Right atrium auricular region (tissue), 2 donors: ENCODE measurements at places on chromosomes 5 and 9. TPM values are rescaled to one million over a fixed set of nuclear protein-coding genes. Genes with fewer than 3 reads are reported as not detected.

Gene ACSL6
- 1.6 TPM for total RNA-seq

Gene PCDHA12
- 0.67 TPM for total RNA-seq

Gene CDKN2B-AS1
- not detected for total RNA-seq

Gene GFI1B
- total RNA-seq = not detected

Gene NADK2
- total RNA-seq = 17.9 TPM

Gene DDX41
- 40.9 TPM for total RNA-seq

Gene CCL27
- total RNA-seq = not detected

Gene CDH12
- not detected for total RNA-seq

Gene GDA
- total RNA-seq = 0.44 TPM

Gene BHMT2
- total RNA-seq = 17.1 TPM

Gene PAX5
- 0.59 TPM for total RNA-seq

Gene COL27A1
- total RNA-seq = 2.7 TPM

Gene GABRA6
- not detected for total RNA-seq

Gene FBN2
- total RNA-seq = 4.6 TPM

Gene IL3
- not detected for total RNA-seq

Gene FBP1
- total RNA-seq = 3.6 TPM

Gene PLAC8L1
- total RNA-seq = not detected

Gene REEP5
- 140 TPM for total RNA-seq

Gene SNX24
- 10.8 TPM for total RNA-seq

Gene GHR
- 10.8 TPM for total RNA-seq

Gene AK1
- 263 TPM for total RNA-seq

Gene SMIM15
- total RNA-seq = 26.8 TPM

Gene SPACA9
- 8.1 TPM for total RNA-seq

Gene HAVCR1
- total RNA-seq = not detected

Gene KCTD16
- total RNA-seq = 0.04 TPM

Gene NR4A3
- 19.9 TPM for total RNA-seq

Gene ZFP37
- 1.0 TPM for total RNA-seq

Gene RAB14
- 26.8 TPM for total RNA-seq

Gene CCL21
- 2.9 TPM for total RNA-seq
